ENCODE measurements at places on chromosomes 5 and 9.

- DNase-seq, result no peak
Measured at GRCh38 chr5:147426640-147427327, 83.1 kb downstream of the DPYSL3 start.

DNA sequence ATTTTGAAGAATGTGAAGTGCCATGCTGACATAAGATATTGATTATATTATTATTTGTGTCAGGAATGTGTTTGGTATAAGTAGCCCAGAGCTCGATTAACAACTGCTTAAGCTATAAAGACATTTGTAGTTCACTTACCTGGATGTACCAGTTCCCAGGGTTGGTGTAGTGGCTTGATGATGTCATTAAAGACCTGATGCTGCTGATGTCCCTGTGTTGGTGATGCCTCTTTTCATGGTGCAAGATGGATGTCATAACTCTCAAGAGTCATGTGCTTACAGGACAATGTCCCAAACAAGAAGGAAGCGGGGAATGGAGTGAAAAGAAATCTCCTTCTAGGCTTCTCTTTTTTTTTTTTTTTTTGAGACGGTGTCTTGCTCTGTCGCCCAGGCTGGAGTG is 11.5 kb upstream of the GDNF start:
- DNase-seq, result no peak

GRCh38 chr9:109791003-109791677 is 11.1 kb downstream of the PALM2AKAP2 start:
- no peak for DNase-seq

- DNase-seq, result no peak
Measured at GRCh38 chr9:132192728-132193127, 30.9 kb downstream of the NTNG2 start.

DNA sequence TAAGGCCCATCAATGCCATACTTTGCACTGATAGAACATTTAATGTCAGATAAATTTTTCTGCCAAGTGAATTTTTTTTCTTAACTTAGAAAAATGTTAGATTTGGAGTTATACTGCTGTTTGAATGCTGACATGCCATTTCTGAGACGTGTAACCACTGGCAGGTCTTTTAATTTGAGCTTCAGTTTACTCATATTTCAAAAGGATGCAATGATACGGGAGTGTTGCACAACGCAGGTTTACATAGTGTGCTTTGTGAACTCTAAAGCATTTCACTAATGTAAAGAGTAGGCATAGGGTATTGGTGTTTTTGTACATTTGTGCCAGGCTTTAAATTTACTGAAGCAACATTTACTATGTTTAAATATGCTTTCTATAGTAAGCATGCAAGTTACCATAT is 4.2 kb downstream of the ZBTB43 start:
- no peak for DNase-seq

GRCh38 chr5:56480705-56481427 is 247.7 kb upstream of the ANKRD55 start:
- no peak for DNase-seq

DNA sequence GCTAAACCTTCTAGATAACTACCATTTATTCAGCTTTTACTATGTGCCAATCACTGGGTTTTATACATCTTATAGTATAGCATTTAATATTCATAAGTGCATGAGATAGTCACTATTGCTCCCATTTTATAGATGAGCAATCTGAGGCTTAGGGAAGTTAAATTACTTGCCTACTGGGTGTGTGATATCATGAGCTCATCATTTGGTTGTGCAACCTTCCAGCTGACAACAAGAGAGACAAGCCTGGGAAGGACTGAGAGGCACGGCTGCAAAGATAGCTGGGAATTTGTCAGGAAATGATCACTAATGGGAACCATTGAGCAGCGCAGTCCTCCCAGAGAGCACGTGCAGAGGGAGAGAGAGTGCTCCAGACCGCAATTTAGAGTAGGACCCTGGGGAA is 481.6 kb upstream of the KIF2A start:
- no peak for DNase-seq

DNA sequence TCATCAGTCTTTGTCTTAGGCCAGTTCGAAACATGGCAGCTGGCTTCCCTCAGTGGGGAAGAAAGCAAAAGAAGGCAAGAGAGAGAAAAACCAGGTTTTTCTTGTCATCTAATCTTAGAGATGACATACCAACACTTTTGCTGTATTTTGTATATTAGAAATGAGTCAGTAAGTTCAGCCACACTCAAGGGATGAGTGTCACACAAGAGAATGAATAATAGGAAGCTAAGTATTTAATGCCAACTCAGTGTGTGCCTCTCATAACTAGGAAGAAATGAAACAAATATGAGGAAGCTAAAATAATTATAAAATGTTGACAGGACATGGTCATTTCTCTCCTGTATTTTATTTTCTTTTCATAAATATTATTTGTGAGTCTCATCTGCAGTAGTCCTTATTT is 65.3 kb downstream of the CDH12 start:
- DNase-seq, result no peak

DNA sequence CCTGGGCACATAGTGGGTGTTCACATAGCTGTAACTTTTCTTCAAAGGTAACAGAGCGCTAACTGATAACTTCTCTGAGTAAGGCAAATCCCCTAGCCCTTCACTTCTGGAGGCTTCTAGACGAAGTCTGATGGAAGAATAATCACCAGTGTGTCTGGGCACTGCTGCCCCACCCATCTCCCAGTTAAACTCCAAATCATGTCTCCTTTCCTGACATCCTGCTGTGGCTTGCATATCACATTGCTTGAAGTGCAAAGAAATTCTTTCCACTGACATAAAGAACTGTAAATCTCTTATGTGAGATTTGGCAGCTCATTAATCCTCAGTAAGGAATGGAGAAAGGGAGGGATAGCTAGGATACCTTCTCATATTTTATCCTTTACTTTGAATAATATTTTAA is 74.6 kb downstream of the MARCHF11 start:
- DNase-seq, result no peak

- DNase-seq, result no peak
Measured at GRCh38 chr5:141706121-141706520, 24.1 kb upstream of the ARAP3 start.

- DNase-seq, result no peak
Measured at GRCh38 chr9:116163293-116164055, 9.9 kb downstream of the PAPPA start.

DNA sequence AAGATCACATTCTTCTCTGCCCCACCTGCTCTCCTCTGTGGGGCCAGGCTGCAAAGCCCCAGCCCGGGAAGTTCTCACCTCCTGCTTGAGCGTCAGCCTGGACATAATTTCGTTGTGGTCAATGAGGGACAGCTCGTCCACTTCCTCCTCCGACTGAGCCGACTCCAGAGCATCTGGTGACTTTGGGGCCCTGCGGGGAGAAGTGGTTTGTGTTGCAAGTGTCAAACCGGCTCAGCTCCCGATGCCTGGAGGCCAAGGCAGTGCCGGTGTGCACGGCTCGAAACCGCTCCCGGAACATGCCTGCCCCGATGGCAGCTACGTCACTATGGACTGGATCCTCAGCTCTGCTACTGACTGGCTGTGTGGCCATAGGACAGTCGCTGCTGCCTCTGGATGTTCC is 52.8 kb downstream of the PRRT1B start:
- DNase-seq, result no peak

DNA sequence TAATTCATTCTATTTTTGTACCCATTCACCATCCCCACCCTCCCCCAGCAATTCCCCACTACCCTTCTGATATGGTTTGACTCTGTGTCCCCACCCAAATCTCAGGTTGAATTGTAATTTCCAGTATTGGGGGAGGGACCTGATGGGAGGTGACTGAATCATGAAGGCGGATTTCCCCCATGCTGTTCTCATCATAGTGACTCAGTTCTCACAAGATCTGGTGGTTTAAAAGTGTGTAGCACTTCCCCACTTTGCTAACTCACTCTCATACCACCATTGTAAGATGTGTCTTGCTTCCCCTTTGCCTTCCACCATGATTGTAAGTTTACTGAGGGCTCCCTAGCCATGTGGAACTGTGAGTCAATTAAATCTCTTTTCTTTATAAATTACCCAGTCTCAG is 25.9 kb upstream of the TESK1 start:
- DNase-seq, result no peak

GRCh38 chr5:65825408-65826328 is 100.7 kb upstream of the ERBIN start:
- DNase-seq, result peak; percentile 91

- DNase-seq, result peak; percentile 21
Measured at GRCh38 chr5:91556-92263, at the start of gene PLEKHG4B. Gene PLEKHG4B (plus strand): TSS chr5:92168. CDS start chr5:92232, 64 bp downstream.

DNA sequence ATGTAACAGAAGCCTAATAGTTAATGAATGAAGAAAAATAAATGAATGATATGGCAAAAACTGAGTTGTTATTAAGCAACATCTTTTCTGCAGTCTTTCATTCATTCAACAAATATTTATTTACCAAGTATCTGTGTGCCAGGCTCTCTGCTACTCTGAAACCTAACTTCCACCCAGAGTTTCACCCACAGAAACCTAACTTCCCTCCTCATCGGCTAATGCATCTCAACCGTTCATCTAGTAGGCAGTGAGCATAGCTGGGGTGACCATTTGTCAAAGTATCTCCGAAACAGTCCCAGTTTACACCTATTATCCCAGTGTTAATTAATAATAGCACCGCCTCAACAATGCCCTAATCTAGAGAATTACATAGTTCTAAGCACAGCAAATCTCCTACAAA is 1.5 kb downstream of the TTC39B start:
- no peak for DNase-seq

DNA sequence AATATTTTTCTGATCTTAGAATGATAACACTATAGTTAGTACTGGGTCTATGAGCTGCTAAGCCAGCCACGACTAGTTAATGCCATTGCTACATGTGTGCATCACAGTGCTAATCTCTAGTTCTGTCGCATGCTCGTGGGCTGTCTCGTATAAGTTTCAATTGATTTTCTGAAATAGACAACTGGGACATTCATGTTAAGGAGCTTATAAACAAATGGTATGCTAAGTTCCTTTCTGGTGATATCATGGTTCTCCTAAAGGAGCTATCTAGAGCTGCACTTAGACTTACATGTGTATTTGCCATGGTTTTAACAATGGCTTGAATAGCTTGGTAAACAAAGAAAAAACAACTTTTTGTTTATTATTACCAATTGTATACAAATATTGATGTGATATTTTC is 46.2 kb downstream of the F2RL2 start:
- DNase-seq, result no peak

GRCh38 chr9:110886832-110887231 is 151.4 kb downstream of the LPAR1 start:
- no peak for DNase-seq

- DNase-seq, result no peak
Measured at GRCh38 chr5:126198531-126198930, 224.7 kb upstream of the GRAMD2B start.

GRCh38 chr9:34689512-34689911 is 1.6 kb downstream of the CCL19 start:
- DNase-seq, result no peak

DNA sequence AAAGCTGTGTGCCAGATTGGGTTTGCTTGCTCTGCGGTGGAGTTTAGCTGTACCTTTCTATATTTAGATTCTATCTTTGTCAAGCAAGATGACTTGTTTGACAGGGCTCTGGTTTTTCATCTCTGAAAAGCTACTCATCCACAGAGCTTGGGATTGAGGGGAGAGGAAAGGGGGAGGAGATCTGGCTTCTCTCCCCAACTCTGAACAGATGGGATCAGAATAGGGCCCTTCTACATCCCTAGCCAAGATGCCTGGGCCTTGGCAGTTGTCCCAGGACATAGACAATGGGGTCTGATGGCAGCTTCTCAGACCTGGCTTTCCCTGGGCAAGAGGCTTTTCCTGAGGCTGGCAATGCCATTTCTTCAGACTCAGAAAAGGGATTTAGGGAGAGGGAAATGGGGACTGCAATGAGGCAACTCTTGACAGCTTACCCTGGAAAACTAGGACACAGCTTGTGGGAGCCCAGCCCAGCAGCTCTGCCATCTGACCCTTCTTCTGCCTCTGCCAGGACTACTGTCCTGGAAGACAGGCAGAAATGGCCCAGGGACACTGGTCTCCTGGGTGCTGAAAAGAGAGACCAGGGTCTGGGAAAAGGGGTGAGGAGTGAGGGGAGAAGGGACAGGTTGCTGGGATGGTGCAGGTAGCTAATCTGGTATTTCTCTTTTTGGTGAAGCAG is 50.2 kb upstream of the ASTN2 start:
- DNase-seq, result no peak
